ENCODE measurements at places on chromosomes 5 and 9.

DNA sequence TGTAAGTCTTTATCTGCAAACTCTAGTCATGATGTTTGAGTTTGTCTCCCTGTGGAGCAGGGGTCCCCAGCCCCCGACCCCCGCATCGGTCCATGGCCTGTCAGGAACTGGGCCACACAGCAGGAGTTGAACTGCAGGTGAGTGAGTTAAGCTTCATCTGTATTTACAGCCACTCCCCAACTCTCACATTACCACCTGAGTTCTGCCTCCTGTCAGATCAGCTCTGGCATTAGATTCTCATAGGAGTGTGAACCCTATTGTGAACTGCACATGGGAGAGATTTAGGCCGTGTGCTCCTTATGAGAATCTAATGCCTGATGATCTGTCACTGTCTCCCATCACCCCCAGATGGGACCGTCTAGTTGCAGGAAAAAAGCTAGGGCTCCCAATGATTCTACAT lies 7.0 kb downstream of the C9orf85 start:
- no peak for DNase-seq

DNA sequence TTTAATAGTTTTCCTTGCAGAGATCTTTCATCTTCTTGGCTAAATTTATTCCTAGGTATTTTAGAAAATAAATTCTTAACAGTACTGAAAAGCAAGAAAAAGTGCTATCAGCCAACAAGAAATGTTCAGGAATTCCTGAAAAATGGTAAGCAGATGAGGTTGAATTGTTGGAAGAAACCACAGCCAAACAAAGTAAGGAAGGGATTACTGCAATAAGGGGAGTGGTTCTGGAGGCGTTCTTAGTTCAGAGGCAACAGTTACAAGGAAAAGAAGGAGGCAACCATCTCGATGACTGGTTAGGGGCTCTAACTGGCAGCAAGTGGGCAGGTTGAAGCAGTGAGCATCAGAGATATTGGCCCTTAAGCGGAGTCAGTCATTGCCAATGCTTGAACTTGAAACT lies 12.8 kb upstream of the OR13J1 start:
- DNase-seq: no peak

DNA sequence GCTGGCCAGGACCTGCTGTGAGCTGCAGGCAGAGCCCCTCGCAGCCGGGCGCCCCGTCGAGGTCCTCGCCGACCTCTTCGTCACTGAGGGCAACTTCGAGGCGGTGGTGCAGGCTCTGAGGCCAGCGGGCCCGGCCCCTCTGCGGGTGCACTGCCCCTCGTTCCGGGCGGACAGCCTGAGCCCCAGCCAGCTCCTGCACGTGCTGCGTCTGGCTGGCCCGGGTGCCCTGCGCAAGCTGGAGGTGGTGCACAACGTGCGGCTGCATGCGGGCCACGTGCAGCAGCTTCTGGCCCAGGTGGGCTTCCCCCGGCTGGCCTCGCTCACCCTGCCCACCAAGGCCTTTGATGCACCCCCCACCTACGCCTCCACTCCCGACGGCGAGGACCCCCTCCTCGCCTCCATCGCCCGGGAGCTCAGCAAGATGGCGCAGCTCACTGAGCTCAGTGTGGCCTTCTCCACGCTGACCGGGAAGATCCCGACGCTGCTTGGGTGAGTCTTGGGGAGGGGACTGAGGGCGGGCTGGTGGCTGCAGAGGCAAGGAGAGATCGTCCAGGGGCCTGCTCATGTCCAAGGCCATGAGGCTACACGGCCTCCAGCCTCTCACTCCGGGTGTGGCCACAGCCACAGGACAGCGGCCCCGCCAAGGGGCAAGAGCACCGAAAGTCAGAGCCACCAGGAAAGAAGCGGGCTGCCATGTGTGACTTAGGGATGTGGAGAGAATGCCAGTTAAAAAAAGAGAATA lies 825 bp downstream of the LRRC14B start:
- no peak for DNase-seq

GRCh38 chr9:133119103-133119845 lies 1.8 kb downstream of the RALGDS start:
- DNase-seq: no peak

GRCh38 chr5:151067632-151068432 lies 13.0 kb downstream of the TNIP1 start:
- DNase-seq: no peak

DNA sequence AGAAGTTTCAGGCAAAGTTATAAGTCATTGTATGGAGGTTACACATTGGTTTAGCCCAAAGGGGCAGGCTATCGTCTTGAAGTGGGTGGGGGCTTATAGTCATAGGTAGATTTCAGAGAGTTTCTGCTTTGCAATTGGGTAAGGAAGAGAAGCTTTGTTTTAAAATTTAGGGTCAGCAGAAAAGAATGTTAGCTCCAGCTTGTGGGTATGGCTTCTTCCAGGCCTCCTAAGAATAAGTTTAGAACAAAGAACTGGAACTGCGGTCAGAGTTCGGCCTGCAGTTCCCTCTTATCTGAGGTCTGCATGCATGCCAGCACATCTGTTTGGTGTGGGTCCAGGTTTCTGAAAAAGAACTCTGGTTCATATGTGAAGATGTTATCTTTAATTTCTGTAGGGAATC lies 96.1 kb downstream of the CYFIP2 start:
- no peak for DNase-seq

- no peak for DNase-seq
Measured at GRCh38 chr9:72140586-72140985, 8.7 kb upstream of the GDA start.

DNA sequence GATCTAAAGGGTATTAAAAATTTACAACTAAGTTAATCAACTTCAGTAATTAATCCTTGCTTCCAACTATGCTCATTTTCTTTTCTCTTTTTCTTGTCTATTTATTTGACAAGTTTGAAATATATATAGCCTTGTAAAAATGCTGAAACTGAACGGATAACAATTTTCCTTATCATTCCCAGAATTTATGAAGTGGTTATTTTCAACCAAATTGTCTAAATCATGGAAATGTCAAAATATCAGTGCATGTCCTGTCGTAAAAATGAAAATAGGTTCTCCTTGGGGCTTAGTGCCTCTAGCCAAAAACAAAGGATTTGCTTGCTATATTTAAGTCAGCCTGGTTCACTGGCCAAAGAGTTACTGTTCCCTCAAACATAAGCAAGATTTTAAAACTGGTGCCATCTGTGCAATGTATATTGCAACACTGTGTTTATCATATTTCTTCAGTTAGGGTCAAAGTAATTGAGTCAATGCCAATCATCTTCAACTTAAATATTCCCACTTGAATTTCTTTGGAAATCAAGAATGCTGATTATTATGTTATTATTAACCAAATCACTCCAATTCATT lies 798.3 kb downstream of the MAT2B start:
- no peak for DNase-seq

DNA sequence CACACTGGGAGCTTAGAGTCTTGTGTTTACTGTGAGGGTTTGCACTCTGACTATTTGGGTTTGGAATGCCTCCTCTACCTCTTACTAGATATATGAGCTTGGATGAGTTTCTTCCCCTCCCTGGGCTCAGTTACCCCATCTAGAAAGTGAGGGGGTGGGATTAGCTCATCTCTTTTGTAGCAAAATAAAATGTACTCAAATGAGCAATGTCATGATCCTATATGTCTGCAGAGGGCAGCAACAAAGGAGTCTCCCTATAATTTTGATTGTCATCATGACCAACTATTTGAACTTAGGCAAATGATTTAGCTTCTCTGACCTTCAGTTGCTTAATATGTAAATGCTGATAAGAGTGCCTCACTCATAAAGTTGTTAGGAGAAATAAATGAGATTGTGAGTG lies 109.0 kb downstream of the DPYSL3 start:
- no peak for DNase-seq

GRCh38 chr5:151958111-151958510 lies 33.5 kb upstream of the GLRA1 start:
- DNase-seq: no peak

DNA sequence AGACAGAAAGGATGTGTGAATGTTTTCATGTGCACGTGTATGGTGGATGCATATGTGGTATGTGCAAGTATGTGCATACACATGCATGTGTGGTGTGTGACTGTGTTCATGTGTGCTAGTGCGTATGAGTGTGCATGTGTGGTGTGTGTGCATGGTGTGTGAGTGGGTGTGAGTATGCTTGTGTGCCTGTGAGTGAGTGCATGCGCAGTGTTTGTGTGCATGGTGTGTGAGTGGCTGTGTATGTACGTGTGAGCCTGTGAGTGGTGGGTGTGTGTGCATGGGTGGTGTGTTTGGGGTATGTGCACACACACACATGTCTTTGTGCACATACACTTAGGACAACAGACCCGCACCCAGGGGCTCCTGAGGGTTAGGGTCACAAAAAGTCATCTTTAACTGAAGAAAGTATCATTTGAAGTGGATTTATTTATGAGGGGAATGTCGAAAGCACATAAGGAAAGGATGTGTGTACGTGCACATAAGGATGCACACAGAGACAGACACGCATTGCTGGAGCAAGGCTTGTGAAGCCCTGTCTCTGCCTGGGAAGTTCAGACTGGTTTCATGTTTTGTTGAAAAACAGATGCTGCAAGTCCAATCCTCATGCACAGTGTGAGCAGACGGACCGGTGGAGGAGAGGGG lies 237.0 kb downstream of the SYK start:
- DNase-seq: no peak

DNA sequence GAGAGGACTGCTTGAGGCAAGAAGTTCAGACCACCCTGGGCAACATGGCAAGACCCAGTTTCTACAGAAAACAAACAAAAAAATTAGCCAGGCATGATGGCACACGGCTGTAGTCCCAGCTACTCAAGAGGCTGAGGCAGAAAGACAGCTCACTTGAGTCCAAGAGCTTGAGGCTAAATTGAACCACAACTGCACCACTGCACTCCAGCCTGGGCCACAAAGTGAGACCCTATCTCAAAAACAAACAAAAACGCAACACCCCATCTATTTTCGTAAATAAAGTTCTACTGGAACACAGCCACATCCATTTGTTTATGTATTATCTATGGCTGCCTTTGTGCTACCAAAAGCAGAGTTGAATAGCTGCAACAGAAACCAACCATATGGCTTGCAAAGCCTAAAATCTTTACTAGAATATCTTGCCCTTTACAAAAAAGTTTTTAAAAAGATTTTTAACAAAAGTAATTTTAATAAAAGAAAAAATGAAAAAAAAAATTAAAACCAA lies 67.5 kb downstream of the SETX start:
- DNase-seq: no peak

DNA sequence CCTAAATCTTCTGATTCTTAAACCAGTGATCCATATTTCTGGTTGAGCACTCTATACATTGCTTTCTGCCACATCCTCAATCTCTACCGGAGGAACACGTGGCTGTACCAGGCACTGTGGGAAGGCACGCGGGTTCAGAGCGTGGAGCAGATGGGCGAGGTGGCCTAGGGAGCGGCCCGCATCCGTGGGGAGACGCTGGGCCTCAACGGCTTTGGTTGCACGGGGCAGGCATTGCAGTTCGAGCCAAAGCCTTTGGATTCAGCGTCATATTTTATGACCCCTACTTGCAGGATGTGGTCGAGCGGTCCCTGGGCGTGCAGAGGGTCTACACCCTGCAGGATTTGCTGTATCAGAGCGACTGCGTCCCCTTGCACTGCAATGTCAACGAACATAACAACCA lies 197.2 kb upstream of the RGMB start:
- no peak for DNase-seq

DNA sequence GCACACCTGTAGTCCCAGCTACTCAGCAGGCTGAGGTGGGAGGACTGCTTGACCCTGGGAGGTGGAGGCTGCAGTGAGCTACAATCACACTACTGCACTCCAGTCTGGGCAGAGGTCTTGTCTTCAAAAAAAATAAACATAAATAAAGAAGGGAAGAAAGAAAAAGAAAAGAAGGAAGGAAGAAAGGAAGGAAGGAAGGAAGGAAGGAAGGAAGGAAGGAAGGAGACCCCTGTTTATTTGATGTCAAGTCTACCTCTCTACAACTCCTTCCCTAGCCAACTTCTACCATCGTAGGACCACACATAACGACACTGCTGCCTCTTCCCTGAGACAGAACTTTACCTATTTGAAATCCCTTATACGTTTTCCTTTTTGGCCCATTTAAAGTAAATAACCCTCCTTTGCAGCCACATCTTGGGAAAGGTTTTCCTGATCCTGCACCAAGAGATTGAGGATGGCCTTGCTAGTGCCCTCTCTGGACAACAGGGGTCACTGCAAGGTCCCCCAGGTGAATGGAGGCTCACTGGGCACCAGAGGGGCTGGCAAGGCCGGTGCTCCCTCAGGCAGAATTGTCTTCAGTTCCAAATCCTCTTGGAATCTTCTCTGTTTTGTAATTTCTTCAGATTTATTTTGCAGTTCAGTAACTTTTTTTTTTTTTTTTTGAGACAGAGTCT lies 10.5 kb downstream of the RPS14 start:
- DNase-seq: no peak

GRCh38 chr5:15286650-15287049 lies 213.3 kb upstream of the FBXL7 start:
- no peak for DNase-seq

GRCh38 chr9:129009584-129010141 lies 18.5 kb downstream of the SH3GLB2 start:
- no peak for DNase-seq

- DNase-seq: no peak
Measured at GRCh38 chr5:175021321-175021720, 296.9 kb downstream of the MSX2 start.
